ENCODE measurements at places on chromosomes 7 and 10.

- DNase-seq = no peak
These were observed 96.7 kb upstream of the EFCAB10 start for GRCh38 chr7:105677817-105678573.

GRCh38 chr7:105787793-105788192 is 88.6 kb downstream of the ATXN7L1 start:
- no peak for DNase-seq

DNA sequence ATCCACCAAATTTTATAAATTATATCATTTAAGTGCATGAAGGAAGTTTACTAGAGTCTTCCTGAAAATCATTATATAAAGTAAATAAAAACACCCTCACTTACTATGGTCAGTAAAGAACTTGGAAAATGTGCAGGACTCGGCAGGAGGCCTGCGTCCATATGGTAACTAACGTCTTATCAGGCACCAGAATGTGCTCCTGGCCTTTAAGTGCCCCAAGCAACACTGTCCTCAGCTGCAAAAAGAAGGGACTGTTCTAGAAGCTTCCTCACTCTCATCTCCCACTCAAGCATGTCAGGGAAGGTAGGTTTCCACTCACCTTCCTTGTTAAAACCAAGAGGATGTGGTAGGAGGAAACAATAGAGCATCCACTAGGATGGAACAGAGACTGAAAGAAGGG is 11.3 kb downstream of the SFMBT2 start:
- no peak for DNase-seq

GRCh38 chr10:23001901-23002516 is 74.2 kb downstream of the ARMC3 start:
- DNase-seq = no peak

GRCh38 chr7:30303312-30304039 is 19.1 kb downstream of the ZNRF2 start:
- no peak for DNase-seq

DNA sequence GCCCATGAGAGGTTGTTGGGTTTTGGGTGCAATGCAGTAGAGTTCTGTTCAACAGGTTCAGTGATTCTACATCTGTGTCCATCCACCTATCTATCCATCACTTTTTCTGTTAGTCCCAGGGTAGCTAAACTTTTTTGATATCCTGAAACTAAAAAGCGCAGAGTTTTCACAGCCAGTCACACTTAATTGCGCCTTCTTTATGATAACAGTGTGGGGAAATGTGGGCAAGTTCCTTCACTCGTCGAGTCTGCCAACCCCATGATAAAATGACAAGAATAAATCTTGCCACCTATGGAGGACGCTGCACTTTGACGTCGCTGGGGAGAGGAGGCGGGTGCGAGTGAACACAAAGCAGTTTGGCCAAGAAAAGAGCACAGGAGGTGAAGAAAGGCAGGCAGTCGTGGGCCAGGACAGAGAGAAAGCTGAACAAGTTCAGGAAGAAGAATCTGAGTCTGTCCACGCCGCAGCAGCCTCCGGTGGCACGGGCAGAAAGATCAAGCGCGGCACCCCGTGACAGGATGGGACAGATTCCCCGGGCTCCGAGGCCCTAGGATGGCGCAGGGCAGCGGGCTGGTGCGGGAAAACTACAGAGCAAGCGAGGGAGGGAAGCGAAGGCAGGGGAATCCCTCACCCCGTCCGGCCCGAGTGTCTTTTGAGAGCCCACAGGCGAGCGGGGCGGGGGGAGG is 9.2 kb downstream of the SP8 start:
- no peak for DNase-seq

- no peak for DNase-seq
These were observed 8.5 kb upstream of the SLC39A12 start for GRCh38 chr10:17943033-17943745.

DNA sequence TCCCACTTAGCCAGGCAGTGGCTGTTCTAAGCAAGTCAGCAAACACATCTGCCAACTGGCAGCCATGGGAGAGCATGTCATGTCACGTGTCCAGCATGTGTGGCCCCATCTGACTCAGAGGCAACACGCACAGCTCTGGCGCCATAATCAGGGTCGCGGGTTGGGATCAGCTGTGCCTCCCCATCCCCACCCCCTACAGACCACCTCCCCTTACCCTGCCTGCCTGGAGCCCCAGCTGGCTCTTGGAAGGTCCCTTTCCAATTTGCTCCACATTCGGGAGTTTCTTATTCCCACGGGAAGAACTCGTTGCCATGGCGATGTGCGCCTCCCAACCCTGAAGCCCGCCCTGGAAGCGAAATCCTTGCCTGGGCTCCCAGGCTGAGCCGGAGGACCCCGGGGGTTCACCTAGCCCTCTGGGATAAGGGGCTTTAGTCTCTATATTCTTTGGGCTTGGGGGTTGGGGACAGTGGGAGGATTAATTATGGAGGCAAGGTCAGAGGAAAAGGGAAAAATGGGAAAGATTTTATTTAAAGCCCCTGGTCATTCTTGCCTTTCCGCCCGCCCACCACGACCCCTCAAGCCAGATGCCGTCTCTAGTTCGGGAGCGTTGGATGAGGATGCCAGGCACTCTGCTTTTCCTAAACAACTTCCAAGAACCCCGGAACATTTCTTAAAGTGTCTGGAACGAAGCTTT is 283.7 kb downstream of the ZEB1 start:
- DNase-seq = peak; percentile 87

- DNase-seq = peak; percentile 98
These were observed 16.4 kb upstream of the FOXK1 start for GRCh38 chr7:4665661-4666060.

- DNase-seq = no peak
These were observed 107.2 kb upstream of the TCF7L2 start for GRCh38 chr10:112842832-112843360.

DNA sequence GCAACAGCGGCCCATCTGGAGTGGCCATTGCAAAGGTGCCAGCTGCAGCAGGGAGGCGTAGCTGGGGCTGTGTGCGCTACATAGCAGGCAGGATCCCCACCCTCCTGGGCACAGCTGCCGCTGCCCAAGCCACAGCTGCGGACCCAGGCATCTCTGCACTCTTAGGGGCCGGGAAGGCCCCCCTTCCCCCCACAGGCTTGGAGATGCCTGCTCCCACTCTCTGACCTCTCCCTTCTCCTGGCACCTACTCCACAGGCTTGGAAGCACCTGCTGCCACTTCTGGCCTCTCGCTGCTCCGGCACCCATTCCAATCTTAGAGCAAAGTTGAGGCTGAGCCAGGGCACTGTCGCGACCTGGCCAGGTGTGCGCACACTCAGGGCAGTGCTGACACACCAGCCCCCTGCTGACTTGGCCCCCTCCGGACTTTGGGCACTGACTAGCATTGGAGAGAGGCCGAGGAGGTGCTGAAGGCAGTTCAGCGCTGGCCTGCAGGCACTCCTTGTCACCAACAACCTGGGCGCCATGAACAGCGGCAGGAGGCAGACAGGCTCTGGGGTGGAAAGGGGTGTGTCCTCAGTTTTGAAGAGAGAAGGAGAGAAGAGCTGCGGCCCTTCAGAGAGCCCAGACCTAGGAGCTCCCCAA is 18.4 kb downstream of the RBM48 start:
- no peak for DNase-seq

DNA sequence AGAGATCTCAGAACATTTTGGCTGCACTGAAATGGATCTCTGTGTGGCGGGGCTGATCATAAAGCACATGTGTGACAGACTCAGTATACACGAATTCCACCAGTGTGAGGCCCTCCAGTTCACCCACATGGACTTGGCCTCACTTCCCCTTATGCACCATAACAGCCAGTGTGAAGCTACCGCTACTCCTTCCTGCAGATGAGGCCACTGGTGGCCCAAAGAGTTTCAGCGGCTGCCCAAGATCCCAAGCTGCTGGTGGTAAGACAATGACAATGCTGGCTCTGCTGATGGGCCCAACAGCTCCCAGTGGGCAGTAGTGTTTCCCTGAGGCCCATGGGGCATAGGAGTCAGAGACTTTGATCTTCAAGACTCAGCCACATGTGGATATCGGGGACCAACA is 21.0 kb upstream of the C10orf71 start:
- DNase-seq = no peak

DNA sequence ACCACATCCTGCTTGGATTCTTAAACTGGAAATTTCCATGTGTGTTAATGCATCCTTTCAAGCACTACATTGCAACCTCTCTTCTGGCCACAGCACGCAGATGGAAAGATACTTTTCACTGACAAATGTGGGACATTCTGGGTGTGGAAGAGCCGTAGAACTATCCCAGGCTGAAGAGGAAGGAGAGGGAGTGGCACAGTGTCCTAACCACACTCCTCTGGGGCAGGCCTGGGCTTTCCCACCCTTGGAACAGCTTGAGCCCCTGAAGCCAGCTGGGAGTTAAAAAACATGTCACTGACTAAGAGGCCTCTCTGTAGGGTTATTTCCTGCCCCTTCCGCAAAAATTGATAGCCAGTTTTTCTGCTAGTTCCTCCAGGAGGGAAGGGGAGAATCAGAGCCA is 34.0 kb upstream of the DNMBP start:
- peak; percentile 83 for DNase-seq

DNA sequence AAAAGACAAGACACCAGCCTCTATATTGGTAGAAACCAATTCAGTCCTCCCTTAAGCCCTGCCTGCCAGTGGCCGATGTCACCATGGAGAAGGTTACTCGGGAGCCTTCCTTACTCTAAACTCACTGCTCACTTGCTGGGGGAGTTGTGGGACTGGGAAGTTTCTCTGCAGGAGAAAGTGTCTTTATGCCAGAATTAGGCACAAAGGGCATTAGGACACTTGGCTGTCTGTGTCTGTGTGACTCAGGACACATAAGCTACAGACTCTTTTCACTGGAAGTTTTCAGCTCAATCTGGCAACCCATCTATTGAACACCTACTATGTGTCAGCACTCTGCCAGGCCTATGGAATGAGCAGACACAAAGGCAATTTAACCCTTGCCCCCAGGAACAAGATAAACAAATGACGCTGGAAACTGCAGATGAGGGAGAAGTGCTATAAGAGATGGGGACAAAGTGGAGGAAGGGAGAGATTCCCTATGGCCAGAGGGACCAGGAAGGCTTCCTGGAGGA is 49.5 kb upstream of the CACUL1 start:
- no peak for DNase-seq

DNA sequence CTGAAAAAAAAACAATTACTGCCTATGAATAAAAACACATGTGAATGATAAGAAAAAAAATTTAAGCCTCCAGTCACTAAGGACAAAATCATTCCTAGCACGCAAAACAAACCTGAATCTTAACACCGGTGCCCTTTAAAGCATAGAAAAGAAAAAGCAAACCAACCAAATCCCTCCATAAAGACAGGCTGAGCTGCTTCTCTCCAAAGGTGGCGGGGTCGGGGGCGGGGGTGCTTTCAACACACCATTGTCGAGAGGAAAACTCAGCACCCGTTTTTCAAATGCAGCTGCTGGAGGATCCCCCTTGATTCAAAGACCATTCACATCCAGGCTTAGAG is 1.4 kb downstream of the ST8SIA6 start:
- DNase-seq = no peak

DNA sequence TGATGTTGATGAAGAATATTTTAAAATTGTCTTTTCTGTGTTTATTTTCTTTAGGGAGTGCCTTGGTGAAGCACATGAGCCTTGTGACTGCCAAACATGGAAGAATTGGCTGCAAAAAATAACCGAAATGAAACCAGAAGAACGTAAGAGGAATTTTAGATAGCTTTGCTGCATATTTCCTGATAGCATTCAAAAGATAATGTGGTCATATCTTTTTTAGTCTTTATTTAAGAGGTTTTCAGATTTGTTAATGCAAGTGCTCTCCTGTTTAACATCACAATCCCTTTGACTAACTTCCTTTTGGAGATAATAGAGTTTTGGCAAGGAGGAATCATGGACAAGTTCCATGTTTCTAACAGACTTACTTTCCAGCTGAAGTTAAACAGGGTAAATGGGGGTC is 85.2 kb upstream of the GATAD1 start:
- DNase-seq = peak; percentile 96

DNA sequence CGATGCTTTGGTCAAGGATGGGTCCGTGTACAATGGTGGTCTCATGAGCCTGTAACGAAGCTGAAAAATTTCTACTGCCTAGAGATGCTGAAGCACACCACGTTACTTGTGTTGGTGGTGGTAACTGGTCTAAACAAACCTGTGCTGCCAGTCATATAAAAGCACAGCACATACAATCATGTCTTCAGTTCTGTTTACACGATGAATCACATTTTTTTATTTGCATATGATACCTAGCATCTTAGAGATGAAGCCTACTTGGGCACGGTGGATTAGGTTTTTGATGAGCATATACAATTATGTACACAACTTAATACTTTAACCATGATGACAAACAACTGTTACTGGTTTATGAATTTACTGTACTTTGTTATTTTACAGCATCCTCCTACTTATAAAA is 201.0 kb downstream of the ZMYND11 start:
- no peak for DNase-seq

DNA sequence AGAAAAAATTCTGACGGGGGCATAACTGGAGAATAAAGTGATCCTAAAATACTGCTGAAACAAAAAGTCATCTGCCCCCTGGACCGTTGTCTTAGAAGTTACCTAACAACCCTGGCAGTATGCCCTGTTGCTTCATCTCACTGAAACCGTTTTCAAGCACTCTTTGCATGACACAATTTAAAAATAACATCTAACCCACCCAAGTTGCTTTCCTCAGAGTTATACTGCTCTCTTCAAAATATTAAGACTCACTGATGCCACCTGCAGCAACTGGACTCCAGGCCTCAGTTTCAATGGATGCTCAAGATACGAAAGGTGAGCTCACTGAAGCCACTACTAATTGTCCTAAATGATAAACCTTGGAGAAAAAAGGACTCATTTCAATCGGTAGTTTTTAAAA is 57.4 kb downstream of the CDK6 start:
- DNase-seq = peak; percentile 92

- DNase-seq = no peak
These were observed 2.2 kb upstream of the CUX1 start for GRCh38 chr7:101814991-101815825.

DNA sequence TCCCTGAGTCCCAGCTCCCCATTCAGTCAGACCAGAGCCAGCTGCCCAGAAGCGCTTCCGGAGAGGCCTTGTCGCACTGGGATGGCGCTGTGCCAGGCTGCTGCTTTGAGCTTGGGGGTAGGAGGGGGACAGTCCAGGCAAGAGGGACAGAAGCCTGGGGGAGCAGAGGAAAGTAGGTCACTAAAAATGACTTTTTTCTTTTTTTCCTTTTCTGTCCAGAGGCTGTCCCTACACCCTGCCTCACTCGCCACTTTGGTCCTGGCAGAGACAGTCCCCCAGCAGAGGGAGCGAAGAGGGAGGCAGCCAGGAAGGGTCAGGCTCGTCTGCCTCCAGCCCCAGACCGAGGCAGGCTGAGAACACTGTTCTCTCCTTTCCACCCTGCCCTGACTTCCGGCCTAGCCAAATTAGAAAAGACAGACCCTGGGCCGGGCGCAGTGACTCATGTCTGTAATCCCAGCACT is 15.8 kb upstream of the TRIM8 start:
- no peak for DNase-seq

DNA sequence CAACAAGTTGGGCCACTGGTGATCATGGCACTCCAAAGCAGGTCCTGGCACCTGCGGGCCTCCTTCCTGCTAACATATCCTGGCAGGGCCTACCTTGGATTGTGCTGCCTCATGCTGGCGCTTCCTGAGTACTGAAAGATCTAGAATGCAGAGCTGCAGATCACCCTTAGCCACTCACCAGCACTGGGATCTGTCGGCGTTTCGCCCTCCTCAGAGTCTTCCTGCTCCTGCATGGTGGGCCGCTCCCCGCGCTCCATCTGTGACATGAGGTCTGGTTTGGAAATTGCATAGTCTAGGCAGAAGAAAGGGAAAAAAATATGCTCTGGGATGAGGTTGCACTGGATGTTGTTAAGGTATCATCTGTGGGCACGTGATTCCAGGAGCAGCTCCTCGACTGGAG is 10.0 kb downstream of the ZNF777 start:
- DNase-seq = no peak

Measured in fibroblast of the aortic adventitia (primary cell).